GM10248 (cell line): ENCODE measurements at places on chromosomes 12 and 14.

GRCh38 chr14:56333359-56334292, 215.4 kb downstream of the PELI2 start:
- no peak for DNase-seq

GRCh38 chr12:28308891-28309290, 118.6 kb downstream of the CCDC91 start:
- no peak for DNase-seq

DNA sequence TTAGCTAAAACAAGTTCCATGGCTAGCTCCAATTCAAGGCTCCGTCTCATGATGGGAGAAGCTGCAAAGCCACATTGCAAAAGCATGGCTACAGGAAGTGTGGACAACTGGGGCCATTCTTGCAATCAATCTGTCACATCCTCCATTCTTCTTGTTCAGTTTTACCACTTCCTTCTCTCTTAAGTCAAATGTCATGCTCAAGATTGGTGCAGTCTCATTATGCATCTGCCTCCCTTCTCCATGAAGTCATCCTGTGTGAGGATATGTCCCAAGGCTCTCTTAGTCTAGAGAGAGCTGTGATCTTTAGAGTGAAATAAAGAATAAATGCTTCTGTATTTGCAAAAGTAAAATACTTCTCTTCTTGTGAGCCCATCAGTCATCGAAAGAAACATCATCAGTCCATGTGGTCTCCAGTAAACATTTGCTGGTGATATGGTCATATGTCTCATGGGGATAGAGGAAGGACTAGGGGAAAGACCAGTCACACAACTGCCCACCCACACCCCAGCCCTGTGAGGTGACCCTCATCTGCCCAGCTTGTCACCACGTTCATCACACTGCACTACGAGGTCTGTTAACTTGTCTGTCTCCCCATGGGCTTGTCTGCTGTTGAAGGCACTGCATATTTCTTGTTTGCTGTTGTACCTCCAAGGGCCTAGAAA, 303.0 kb downstream of the NUAK1 start:
- no peak for DNase-seq

DNA sequence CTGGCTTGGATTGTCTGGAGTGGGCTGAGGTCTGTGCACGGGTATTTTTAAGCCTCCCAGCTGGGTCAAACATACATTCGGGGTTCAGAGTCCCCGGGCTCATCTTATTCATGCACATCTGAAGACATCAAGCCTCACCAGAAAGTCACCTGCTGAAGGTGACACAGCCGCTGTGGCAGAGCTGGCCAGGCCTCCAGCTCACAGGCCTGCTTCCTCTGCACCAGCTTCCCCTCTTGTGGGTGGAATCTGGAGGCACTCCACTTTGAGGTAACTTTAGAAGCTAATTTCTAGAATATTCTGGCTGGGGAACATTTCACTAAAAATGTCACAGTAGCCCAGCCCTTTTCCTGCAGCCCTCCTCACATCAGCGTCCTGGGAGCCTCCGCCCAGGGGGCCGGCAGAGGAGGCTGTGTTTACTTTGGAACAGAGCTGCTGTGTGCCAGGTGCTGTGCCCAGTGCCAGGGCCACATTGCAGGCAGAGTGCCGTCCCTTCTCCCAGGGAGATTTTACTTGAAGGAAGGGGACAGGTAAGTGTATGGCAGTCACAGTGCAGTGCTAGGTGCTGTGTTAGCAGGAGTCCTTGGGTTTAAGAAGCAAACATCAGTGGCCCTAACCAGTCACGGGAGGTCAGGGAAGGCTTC, 62.2 kb downstream of the TSPAN11 start:
- DNase-seq, result no peak

- no peak for DNase-seq
Measured at GRCh38 chr14:29410581-29410980, 517.1 kb downstream of the PRKD1 start.

- DNase-seq, result no peak
Measured at GRCh38 chr12:25789541-25789944, 168.9 kb upstream of the RASSF8 start.

DNA sequence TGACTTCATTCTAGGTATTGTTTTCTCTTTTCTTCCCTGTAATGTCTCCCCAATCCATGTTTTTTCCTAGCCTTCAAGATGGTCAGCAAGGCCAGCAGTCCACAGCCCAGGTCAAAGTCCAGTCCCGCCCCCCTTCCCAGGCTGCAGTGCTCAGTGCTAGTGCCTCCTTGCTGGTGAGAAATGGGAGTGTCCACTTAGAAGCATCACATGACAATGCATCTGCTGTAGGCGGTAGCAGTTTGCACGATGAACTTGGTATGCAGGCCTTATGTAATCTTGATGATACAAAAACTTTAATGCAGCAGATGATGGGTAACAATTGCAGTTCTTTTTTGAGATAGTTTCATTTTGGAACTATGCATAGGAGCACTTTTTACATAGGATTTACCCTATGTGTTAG, 88.4 kb downstream of the PCNX1 start:
- no peak for DNase-seq

GRCh38 chr12:6215120-6215807, 15.1 kb downstream of the CD9 start:
- DNase-seq, result no peak

DNA sequence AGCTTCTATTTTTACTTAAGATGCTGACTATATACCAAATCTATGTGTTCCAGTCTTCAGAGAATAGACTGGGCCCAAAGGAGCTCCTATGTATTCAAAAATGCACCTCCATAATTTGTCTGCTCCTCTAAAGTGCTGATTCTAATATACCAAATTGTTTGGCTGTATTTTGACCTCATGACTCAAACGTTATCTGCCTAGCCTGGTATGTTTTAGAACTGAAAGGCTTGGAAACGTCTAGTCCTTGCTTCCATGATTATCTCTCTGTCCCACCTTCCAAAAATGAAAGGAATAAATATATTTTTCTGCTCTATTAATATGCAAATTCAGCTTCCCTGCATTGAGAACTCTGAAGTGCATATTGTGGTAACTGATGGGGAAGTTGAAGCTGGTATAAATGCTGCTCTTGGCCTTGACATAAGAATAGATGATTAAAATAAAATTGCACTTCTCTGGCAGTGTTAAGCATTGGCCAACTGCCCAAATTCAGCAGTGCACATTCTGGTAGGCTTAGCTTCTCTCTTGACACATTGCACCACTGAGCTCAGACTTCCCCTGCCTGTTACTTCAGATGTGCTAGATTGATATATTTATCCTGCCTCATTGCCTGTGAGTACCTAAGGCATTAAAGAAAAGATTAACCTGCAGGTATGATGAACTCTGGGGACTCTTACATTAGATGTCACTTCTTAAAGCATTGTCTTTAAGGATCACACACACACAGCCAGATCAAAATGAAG, 882.3 kb downstream of the RPS29 start:
- DNase-seq, result no peak

DNA sequence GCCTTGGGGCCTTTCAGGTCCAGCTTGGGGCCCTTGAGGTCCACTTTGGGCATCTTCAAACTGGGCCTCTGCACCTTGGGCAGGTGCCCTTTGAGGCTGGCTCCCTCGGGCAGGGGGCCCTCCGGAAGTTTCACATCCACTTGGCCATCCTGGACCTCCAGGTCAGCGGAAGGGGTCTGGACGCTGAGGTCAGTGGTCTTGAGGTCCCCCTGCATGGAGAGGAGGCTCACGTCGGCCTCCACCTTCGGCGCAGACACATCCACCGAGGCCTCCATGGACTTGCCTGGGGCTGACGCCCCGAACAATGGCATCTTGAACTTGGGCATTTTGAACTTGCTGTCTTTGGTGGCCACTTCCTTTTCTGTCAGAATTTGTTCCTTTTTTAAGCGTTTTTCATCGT, 25.1 kb downstream of the AHNAK2 start:
- no peak for DNase-seq

DNA sequence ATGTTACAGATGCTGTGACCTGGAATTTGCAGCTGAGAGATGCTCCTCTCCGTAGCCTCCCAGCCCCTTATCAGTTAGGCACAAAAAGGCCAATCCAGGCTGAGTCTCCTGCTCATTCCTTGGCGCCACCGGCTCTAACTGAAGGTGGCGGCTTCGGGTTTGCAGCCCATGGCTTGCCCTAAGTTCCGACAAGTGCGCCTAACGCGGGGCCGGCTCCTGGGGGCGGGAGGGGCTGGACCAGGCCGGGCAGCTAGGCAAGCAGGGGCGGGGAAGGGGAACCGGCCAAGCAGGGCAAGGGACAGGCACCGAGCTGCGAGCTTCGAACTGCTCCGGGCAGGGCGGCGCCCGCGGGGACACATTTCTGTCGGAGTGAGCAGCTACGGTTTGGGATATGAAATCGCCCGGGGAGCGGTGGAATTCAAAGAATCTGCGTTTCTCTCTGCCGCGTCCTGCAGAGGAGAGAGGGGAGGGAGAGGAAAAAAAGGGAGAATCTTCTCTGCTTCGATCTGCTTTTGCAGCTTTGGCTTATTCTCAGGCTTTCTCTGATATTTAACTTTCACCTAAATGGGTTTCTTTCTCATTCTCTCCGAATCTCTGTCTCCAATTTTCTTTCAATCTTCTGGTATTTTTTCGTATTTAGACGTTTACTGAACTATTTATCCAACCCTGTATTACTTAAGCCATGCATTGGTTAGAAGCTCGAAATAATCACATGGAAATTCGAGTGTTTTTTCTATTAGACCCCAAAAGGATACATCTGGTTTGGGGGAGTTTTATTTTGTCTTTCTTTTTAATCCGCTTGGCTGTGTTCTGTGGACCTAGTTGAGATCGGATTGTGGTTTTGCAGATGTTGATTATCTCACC, 1.6 kb upstream of the HOXC12 start:
- DNase-seq, result no peak

DNA sequence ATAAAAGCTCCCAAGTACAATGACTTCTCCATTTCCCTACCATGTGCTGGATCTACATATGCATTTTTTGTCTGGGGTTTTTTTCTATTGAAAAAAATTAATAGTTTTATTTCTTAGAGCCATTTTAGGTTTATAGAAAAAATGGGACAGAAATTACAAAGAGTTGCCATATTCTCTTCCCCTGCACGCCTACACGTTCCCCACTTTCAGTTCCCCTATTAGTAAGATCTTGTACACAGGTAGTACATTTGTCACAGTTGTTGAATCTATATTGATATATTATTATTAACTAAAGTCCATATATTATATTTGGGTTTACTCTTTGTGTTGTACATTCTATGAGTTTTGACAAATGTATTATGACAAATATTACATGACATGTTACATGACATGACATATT, 35.7 kb downstream of the SIX6 start:
- DNase-seq, result peak; percentile 19

DNA sequence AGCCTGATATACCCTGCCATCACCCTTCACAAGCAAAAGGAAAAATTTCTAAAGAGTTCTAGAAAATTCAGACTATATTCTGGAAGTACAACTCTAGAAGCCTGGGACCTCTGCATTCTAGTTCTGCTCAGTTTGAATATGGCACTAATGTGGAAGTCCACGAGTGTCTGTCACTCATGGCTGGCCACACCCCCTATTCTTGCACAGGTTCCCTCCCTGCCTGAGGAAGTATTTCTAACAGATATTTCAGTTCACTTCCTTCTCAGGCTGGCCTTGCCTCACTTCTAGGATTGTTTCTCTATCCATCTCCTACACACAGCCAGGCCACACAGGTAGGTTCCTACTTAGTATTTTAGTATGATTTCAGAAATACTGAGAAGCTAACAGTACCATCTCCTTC, 67.4 kb downstream of the PHLDA1 start:
- peak; percentile 26 for DNase-seq

GRCh38 chr12:43111608-43112007, 440.4 kb downstream of the ADAMTS20 start:
- no peak for DNase-seq

DNA sequence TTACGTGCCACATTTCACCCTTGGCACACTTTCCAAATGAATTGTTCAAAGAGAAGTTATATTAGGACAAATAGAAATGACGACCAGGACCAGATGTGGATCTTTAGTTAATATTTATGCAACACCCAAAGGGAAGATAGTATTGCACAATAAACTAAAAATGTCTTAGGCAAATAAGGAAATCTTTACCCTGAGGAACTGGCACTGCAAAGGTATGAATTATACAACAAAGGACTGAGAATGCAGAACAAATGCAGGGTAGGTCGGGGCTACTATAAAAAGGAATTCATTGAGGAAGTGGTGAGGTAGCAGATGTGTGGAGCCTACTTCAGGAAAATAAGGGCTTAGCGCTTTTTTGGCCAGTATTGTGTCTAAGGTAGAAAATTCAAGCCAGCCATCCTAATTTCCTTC, 3.9 kb upstream of the TMTC2 start:
- no peak for DNase-seq

GRCh38 chr12:98403385-98403784, 112.0 kb upstream of the TMPO start:
- DNase-seq, result no peak

GRCh38 chr14:51304438-51304837, 64.4 kb downstream of the TMX1 start:
- DNase-seq, result no peak

DNA sequence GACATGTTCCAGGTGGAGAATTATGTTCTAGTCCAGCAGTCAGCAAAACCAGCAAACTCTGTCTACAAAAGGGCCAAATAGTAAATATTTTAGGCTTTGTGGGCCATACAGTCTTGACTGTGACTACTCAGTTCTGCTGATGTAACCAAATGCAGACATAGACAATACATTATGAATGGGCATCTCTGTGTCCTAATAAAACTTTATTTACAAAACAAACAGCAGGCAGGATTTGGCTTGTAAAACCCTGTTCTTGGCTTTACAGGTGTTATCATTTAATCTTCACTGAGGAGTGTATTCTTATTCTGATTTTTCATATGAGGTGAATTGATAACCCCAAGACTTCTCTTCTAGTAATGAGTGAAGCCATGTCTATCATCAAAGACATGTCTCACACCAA, 278.6 kb downstream of the DUSP6 start:
- DNase-seq, result no peak

DNA sequence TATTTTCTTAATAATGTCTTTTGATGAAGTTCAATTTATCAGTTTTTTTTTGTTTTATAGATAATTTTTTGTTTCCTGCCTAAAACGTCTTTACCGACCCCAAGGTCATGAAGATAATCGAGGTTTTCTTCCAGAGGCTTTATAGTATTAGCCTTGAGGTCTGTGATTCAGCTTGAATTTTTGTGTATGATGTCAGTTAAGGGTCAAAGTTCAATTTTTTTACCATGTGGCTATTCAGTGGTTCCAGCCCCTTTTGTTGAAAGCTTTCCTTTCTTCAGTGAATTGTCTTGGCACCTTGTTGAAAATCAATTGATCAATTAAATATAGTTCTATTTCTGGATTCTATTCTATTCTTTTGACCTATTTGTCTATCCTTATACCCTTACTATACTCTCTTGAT, 3.2 kb upstream of the MGST1 start:
- DNase-seq, result no peak

- DNase-seq, result no peak
Measured at GRCh38 chr12:64400041-64400440, 4.2 kb upstream of the XPOT start.

GRCh38 chr14:104999361-104999760, 13.8 kb downstream of the CLBA1 start:
- DNase-seq, result no peak
